Lower lobe of right lung (tissue), 2 donors: ENCODE measurements at places on chromosomes 3 and 15. TPM values are rescaled to one million over a fixed set of nuclear protein-coding genes. Genes with fewer than 3 reads are reported as not detected.

The GPR156 gene
- 0.32 TPM for total RNA-seq

DNA sequence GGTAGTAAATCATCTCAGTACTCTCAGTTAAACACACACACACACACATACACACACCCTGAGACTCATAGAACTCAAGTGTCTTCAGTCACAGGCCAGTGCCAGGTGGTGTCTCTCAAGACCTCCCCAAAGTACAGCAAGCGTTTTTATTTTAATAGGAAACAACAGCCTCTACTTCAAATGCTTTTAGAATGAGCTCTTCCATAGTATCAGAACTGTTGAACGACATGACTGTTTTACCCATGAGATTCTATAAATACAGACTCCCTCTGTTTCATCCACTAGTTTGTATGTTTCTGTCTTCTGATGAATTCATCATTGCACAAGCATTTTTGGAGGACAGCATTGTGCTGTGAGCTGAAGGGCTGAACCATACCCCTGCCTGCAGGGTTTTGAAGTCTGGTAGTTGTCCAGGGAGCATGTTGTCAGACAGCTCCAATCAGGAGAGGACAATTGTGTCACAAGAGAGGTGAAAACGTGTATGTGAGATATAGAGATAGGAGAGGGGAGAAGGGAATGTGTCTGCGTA, 201.0 kb upstream of the BCL6 start:
- no peak for DNase-seq

The CDC25A gene
- 0.83 TPM for total RNA-seq

DNA sequence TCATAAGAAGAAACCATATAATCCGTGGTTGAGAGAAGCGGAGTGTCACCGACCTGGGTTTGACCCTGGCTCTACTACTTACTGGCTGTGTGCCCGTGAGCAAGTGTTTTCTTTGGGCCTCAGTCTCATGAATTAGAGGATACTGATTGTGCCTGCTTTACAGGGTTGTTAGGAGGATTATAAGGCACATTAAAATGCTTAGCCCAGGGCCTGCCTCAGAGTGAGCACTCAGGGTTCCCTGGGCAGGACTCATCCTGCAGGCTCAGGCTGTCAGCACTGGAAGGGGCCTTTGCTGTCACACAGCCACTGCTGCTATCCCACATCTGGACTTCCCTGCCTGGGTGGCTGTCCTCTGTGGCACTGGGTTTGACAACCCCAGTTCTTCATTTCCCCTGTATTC, 4.7 kb downstream of the PLA2G4F start:
- DNase-seq, result no peak

The CCNB2 gene
- total RNA-seq, result 2.0 TPM

DNA sequence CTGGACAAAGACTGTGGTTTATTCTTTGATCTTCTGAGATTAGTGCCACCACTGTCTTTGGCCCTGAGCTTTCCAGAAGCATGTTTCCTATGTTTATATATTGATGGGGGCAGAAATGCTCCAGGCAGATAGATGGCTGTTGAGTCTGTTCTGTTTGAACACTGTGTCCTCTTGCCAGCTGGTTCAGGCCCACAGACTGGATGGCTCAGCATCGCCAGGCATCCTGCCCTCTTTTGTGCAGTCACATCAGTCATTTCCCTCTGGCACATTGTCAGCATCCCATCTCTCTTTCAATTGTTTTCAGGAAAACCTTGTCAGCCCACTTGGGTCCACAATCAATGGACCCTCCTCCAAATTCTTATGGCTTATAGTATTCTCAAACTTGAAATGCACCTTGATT, 141.2 kb downstream of the NEK11 start:
- no peak for DNase-seq

The ALDH1L1 gene
- 2.8 TPM for total RNA-seq

The MYO1E gene
- 59.4 TPM for total RNA-seq

GRCh38 chr3:149333176-149333859, at the start of gene TM4SF18:
Gene TM4SF18, minus strand, starts transcription at chr3:149333636. Its CDS starts 254 bp downstream, at chr3:149333382.
- no peak for DNase-seq

GRCh38 chr3:171181907-171182690, 155.6 kb upstream of the SLC2A2 start:
- no peak for DNase-seq

DNA sequence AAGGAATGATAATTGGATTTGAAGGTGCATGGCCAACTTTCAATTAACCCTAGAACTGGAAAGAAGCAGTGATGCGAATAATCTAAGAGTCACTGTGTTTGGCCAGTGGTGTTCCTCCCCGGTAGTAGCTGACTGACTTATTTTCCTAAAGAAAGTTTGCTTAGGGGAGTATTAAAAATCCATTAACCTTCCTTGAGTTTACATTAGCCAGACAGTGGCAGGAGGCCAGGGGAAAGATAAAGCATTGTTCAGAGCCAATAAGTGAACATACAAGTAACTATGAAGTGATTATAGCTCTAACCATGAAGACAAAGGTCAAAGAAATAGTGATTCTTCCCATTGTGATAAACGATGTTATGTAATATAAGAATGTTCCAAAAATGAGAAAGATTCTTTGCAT, 8.9 kb upstream of the TMEM202 start:
- DNase-seq, result no peak

The RAD51 gene
- 1.1 TPM for total RNA-seq
